ENCODE measurements at places on chromosomes 3 and 15. TPM values are rescaled to one million over a fixed set of nuclear protein-coding genes. Genes with fewer than 3 reads are reported as not detected.
A peak's percentile ranks its signal among the peaks of the same experiment; 100 is the strongest.

DNA sequence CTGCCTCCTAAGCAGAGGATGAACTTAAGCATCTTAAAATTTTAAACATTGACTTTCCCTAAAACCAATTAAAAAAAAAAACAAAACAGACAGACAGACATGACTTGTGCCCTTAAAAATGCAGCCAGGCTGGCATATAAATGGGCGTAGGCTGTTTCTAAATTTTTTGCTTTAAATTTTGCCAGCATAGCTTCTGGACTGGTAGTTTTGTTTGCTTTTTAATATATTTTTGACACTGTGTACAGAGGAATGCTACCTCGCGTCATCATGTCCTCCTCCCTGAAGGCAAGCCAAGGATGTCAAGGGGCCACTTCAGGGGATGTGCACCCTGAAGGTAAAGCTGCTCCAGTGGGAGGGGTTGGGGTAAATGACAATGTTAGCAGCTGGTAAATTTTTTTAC, 134.8 kb downstream of the PGPEP1L start:
- H3K36me3 ChIP-seq = no peaks in the 10 kb centered on the region
- H3K4me1 ChIP-seq = peaks cover 9% of the 10 kb centered on the region
- DNase-seq = no peak
- no peak overlapping the region for H3K27ac ChIP-seq
- H3K4me3 ChIP-seq = no peak overlapping the region

GRCh38 chr3:133890037-133890436, 5.6 kb downstream of the RAB6B start:
- H3K27me3 ChIP-seq = no peaks in the 10 kb centered on the region
- no peak for DNase-seq
- H3K4me3 ChIP-seq = no peak overlapping the region
- H3K36me3 ChIP-seq = no peaks in the 10 kb centered on the region

- no peak for DNase-seq
- no peaks in the 10 kb centered on the region for H3K4me1 ChIP-seq
- no peak overlapping the region for H3K4me3 ChIP-seq
- H3K27ac ChIP-seq = no peak overlapping the region
Observed at GRCh38 chr3:183541738-183542137, 13.8 kb downstream of the KLHL6 start.

DNA sequence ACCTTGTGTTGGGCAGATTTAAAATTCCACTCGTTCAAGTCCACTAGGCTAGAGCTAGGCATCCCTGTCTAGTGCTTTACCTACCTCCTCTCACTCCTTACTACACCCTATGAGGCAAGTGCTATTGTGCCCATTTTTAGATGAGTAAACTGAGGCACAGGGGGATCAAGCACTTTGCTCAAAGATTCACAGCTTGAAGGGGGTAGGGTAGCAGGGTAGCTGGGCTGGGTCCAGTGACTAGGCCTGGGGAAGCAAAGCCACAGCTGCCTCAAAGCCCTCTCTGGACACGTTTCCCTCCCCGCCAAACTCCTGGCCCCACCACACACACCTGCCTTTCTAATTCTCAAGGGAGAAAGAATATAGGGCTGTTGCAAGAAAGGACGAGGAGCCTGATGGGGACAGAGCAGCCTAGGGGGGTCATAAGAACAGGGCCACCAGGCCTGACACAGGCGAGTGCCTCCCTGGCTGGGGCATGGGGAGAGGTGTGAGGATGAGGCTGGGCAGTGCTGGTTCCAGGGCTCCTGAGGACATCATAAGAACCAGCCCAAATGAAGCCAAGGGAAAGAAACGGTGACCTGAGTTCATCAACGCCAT, 34.8 kb upstream of the SFMBT1 start:
- H3K4me1 ChIP-seq = no peaks in the 10 kb centered on the region
- no peak for DNase-seq
- no peak overlapping the region for H3K4me3 ChIP-seq

DNA sequence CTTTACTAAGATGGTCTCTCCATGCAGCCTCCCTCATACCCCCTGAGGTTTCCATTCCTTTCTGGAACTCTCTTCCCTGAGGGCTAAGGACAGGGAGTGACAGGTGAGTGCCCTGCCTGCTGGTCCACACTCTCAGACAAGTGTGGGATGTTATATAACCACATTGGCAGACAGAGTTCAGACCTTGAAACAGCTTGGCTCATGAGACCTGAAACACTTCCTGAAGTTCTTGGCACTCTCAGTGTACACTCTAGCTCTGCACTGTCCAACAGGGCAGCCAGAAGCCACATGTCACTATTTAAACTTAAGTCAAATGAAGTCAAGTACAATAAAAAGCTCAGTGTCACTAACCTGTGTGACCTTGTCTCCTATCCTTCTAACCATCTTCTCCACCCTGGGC, 188.5 kb downstream of the ZNF621 start:
- H3K27ac ChIP-seq = no peak overlapping the region
- no peaks in the 10 kb centered on the region for H3K4me1 ChIP-seq
- peak; percentile 46 for DNase-seq
- H3K4me3 ChIP-seq = no peak overlapping the region
- H3K36me3 ChIP-seq = no peaks in the 10 kb centered on the region

GRCh38 chr3:183796372-183796771, 29.0 kb downstream of the MAP6D1 start:
- no peaks in the 10 kb centered on the region for H3K36me3 ChIP-seq
- H3K4me1 ChIP-seq = no peaks in the 10 kb centered on the region
- no peak overlapping the region for H3K27ac ChIP-seq

DNA sequence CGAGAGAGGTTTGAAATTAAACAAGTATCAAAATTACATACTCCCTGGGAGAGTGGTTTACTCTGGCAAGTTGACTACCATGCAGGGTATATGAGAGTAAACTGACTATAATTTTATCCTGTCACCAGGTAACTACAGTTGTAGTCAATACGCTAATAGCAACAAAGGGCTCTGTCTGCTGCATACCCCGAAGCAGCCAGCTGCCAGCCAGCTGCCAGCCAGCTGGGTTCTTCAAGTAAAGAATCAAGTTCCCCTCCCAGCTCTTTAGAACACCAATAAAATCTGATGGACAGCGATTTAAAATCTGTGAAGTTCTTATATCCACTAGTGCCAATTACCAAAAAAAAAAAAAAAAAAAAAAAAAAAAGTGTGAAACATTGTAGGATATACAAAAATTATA, 417.7 kb upstream of the CFAP20DC start:
- no peaks in the 10 kb centered on the region for H3K27me3 ChIP-seq
- H3K36me3 ChIP-seq = no peaks in the 10 kb centered on the region
- H3K4me3 ChIP-seq = no peak overlapping the region
- H3K4me1 ChIP-seq = no peaks in the 10 kb centered on the region

- peak; percentile 82 for DNase-seq
Observed at GRCh38 chr15:90101969-90102890, at the start of gene IDH2. Gene IDH2, minus strand, starts transcription at chr15:90102468. Its CDS starts 78 bp downstream, at chr15:90102390.

GRCh38 chr3:189233225-189233858, 61.6 kb downstream of the TPRG1 start:
- no peaks in the 10 kb centered on the region for H3K36me3 ChIP-seq
- H3K4me3 ChIP-seq = no peak overlapping the region
- no peaks in the 10 kb centered on the region for H3K4me1 ChIP-seq
- no peak overlapping the region for H3K27ac ChIP-seq

Gene ZNF662
- 8.6 TPM for total RNA-seq

Gene CHRNB4
- total RNA-seq = 3.0 TPM
